ENCODE measurements at places on chromosomes 5 and 9.

- no peak for DNase-seq
These were observed 36.1 kb upstream of the PPARGC1B start for GRCh38 chr5:149694007-149694406.

- no peak for DNase-seq
These were observed 337.6 kb upstream of the SEMA6A start for GRCh38 chr5:116912221-116912620.

DNA sequence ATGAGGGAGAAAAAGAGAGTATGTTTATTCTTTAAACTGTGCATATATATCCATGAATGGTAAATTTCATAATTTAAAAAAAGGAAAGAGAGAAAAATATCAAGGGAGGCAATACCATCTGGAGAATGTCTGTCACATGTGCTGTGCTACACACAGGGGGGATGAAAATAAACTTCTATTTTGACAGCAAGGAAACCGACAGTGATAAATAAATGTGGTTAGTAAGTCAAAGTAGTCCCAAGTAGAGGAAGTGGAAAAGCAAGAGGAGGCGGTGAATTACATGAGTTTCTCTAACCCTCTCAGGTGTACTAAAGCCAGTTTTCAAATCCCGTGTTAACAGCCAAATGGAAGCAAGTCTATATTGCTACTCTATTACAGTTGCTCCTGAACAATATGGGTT, 83.3 kb downstream of the ICE1 start:
- DNase-seq = no peak

GRCh38 chr9:133238272-133238850, 29.3 kb upstream of the OBP2B start:
- DNase-seq = no peak

DNA sequence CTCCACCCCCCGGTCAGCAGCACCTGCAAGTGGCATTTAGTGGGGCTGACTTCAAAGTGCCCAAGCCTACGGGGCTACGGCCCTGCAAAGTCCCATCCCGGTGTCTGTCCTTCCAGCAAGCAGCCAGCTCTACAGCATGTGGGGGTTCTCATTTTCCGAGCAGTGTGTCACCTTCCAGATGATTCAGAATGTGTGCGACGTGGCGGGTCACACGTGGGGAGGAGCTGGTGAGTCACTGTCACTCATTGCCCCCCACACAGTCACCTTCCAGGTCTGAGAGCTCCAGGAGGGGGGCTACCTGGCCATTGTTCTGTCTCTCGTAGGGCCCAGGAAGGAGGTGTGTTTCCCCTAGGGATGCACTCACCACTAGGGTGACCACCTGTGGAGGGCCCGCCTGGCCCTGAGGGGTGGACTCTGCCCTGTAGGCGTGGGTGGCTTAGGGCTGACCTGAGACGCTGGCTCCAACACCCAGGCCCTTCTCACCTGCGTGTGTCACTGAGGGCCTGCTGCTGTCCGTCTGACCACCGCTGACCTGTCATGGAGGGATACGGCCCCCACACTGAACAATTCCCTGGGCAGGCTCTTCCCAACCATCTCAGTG, 70.2 kb downstream of the SEMA4D start:
- DNase-seq = peak; percentile 82

DNA sequence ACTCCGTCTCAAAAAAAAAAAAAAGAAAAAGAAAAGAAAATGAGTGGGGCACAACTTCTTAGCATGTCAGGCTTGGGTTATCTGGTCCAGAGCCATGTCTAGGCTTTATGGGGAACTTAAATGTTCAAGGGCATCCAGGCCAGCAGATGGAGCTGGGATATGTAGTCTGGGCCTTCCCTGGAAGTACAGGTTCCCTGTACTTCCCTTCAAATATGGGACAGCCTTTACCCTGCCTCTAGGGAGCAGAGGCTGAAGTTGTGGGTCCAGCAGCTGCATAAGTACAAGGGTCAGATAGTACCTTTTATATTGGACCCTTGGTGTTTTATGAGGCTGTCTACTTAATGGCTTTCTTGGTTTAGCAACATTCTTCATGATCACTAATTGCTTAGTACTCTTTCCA, 42.1 kb downstream of the FAF2 start:
- no peak for DNase-seq

DNA sequence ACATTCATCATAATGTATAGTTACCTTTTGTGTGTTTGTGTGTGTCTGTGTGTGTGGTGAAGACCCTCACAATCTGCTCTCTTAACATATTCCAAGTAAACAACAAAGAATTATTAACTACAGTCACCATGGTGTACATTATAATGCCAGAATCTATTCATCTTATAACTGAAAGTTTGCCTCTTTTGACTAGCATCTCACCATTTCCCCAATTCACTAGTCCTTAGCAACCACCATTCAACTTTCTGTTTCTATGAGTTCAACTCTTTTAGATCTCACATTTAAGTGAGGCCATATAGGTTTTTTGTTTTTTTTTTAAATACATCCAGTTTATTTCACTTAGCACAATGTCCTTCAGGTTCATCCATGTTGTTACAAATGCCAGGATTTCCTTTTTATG, 83.6 kb downstream of the SMC2 start:
- no peak for DNase-seq

DNA sequence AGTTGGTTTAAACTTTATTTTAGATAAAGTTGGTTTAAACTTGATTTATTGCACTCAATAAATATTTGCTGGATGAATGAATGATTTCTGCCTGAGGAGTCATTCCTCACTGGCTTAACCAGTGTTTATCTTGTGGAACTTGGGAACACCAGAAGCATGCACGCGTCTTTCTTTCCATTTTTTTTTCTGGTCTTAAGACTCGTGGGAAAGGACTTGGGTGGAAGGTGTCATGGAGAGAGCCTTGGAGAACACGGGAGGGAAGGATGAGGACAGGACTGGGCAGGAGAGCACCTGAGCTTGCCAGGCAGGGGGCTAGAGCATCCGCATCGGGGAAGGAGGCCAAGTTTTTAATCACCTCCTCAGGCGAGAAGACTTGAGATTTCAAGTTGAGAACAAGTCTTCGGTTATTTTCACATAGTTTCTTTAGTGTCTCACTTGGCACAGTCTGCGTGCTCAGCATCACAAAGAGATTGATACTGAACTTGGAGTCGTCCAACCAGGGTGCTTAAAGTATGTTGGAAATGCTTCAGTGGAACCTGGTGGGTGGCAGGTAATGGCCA, 144.2 kb downstream of the PDZD2 start:
- no peak for DNase-seq

DNA sequence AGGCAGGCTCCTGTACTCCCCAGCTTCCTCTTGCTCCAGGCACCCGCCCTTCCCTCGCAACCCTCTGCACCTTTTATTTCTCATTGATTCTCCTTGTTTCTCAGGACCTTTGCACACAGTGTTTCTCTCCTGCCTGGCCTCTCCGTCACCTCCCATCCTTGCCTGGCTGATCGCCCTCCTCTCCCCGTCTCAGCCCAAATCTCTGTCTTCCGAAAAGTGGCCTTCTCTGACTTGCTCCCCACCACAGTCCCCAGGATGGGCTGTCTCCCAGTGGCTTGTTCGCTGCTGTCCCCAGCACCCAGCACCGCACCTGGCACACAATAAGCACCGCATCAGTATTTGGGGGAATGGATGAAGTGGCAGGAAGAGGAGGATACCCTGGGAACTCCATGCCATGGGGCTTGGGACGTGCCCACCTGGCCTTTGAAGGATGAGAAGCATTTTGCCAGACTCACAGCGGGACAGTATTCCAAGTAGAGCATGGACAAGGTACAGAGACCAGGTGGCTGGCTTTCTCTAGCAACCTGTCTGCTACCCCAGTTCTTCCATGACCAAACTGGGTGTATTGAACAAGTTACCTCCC, 62.5 kb downstream of the LMX1B start:
- DNase-seq = no peak

- no peak for DNase-seq
These were observed 29.3 kb downstream of the GRAMD2B start for GRCh38 chr5:126452477-126452876.

DNA sequence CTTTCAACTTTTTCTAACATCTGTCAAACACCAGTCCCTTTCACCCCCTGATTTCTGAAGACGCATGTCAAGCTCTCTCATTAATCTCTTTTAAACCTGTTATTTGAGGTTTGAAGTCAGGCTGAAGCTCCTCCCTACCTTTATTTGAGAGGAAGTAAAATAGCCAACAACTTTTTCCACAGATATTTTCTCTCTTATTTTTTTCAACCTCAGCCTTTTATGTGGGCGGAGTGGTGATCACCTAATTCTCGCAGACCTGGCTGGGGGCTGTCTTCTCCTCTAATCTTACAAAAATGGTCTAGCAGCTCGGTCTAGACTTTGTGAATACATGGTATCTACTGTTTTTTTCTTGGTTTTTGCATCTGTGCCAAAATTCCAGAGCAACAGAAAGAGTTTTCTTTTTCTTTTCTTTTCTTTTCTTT, 395.7 kb upstream of the ACTBL2 start:
- no peak for DNase-seq

DNA sequence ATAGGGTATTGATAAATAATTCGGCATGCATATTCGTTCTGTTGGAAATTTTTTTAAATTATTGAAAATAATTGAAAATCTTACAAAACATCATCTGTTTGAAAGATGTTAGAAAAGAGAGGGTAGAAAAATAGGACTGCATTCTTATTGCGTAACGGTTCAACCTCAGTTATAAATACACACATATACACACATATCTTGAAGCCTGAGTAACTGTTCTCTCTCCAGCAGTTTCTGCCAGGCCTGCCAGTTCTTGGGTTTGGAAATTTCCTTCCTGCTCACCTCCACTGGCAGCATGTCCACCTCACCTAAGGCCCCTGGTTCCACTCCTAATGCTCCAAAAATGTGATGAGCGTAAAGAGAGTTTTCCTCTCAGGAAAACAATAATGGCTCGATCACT, 9.1 kb downstream of the SPATA31E1 start:
- no peak for DNase-seq

- DNase-seq = no peak
These were observed 54.4 kb downstream of the ANKH start for GRCh38 chr5:14816999-14817761.

DNA sequence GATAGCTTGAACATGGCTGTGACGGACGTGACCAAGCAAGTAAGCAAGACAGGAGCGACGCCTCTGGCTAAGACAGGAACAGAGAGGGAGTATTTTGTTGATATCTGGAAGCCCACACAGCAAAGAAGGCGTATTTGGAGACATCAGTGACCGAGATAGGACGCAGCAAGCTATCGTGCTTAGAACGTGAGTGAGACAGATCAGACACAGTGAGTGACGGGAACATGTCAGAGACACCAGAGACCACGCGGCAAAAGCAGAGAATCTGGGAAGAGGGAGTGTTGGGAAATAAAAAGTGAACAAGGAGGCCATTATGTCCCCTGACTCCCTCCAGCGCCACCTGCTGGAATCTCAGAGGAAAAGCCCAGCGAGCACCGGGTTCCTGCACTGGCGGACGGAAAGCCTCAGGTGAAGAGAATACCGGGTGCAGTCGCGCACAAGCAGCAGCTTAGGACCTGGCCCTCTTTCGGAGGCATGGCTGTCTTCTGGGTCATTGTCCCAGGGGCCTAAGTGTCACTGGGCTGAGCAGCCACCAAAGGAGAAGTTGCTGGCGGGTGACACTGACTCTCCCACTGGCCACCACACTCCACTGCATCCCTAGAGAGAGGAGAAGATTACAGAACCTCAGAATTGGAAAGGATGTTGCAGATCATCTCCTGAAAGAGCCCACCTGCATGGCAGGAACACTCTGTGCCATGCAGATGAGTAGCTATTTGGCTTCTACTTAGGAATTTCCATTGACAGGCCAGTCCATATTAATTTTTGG, 99.1 kb downstream of the FBXO38 start:
- peak; percentile 11 for DNase-seq

DNA sequence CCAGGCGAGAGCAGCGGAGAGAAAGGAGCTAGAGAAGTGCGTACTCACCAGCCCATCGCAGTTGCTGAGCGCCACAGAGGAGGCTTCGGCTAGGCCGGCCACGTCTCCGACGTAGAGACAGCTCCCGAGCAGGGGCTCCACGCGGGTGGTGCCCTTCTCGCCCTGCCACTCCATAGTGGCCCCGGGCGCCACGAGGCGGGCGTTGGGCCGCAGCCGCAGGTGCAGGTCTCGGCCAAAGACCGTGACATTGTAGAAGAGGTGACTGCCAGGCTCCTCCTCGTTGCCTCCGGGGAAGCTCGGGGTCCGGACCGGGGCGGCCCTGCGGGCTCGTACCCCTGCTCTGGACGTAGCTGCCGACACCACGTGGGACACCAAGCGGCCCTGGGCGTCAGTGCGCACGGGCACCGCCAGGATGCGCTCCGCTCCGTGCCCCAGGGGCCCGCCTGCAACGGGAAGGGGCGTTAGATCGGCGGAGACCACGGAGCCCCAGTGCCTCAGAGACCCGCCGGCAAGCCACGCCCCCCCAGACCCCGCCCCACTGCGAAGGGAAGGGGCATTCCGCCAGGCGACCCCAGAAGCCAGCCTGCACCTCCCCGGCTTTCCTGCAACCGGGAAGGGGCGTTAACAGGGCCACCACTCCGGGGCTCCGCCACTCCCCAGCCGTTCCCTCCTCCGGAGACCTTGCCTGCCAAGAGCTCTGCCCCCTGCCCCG, 1.4 kb downstream of the ADAMTS2 start:
- no peak for DNase-seq

DNA sequence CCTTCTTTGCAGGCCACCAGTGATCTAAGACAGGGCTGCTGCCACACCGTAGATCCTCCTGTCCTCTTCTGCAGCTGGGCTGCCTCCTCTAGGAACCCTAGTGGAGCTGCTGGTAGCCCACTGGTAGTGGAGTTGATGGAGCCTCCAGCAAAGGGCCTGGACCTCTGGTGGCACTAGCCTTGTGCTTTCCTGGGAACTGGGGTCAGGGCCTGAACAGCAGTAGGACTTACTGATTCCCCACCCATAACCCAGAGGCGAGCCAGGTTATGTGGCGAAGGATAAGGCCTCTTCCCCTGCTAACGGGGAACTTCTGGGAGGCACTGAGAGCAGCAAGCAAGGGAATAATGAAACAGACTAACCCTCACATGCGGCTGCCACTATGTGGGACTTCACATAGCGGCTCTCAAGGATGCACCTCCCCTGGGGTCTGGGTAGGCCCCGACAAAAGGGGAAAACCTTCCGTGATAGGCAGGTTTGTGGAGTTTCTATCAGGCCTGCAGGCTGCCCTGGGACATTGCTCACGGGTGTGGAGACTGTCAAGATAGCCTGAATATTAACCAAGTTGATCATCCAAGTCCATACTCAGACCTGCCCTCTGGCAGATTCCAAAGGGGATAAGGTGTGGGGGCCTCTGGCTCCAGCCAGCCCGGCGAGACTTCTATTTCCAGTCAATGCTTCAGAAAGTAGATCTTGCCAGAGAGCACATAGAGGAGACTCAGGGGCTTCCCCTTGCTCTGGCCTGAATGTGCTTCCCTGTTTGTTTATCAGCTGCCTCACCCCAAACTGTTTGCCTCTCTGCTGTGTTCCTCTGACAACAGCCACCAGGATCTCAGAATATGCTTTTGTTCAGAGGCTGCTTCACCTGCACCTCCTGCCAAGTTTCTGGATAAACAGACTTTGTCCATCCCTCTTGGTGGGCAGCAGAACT, 7.4 kb downstream of the SLC22A4 start:
- no peak for DNase-seq

GRCh38 chr9:120043448-120043847, 536.5 kb downstream of the CDK5RAP2 start:
- no peak for DNase-seq

- no peak for DNase-seq
These were observed 197.4 kb upstream of the IL12B start for GRCh38 chr5:159527546-159528254.
